ENCODE measurements at places on chromosomes 4 and X.

- DNase-seq: no peak
Measured at GRCh38 chrX:93741811-93742210, 67.8 kb downstream of the FAM133A start.

DNA sequence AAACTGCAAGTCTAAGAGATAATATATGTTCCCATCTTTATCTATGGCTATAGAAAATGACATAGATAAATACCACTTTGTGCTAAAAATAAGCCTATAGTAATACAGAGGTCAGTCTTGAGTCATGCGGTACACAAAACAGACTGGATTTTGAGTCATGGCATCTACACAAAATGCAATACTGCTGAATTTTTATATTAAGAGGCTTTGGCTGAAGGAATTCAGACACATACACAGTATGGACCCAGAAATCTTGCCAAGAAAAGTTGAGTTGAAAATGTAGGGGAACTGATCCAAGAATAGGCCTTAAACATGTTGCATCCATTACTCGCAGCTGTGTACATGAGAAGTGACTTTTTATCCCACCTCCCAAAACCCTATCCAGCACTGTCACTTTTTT lies 184.4 kb downstream of the TENM3 start:
- no peak for DNase-seq

GRCh38 chr4:145665773-145666172 lies 14.2 kb upstream of the C4orf51 start:
- DNase-seq: no peak

GRCh38 chr4:7382634-7383014 lies 52.1 kb downstream of the PSAPL1 start:
- no peak for DNase-seq

GRCh38 chrX:68902706-68903504 lies 74.1 kb downstream of the EFNB1 start:
- no peak for DNase-seq

- DNase-seq: no peak
Measured at GRCh38 chr4:87353592-87353991, 30.9 kb upstream of the HSD17B13 start.

DNA sequence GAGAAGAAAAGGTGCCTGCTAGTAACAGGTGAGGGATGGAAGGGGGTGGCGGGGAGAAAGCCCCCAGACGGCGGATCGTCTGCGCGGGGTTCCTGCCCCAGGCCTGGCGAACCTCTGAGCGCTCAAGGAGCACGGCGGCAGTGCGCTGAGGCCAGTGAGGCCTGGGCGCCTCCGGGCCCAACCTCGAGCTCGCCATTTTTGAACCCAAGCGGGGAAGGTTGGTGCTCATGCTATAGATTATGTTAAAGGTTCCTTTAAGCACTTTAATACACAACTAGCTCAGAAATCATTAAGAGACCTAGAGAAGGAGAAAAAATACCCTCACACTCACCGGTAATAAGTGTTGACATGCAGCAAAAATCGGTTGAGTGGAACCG lies 7.9 kb downstream of the PITX2 start:
- no peak for DNase-seq

DNA sequence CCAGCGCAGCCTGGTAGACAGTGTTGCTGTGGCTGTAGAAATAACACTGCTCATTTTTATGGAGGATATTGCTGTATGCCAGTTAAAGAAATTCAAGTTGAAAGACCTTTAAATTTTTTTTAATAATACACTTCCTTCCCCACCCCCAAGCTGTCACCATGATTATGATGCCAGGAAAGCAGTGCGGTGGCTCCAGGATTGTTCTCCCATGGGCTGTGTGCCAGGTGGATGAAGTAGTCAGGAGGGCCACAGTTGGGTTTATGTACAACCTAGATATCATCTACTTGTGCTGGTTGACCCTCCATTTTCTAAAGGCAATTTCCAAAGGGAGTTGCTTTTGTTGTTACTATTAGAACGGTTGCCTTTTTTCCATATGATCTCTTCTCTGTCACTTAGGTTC lies 136.6 kb downstream of the AFF1 start:
- DNase-seq: no peak

DNA sequence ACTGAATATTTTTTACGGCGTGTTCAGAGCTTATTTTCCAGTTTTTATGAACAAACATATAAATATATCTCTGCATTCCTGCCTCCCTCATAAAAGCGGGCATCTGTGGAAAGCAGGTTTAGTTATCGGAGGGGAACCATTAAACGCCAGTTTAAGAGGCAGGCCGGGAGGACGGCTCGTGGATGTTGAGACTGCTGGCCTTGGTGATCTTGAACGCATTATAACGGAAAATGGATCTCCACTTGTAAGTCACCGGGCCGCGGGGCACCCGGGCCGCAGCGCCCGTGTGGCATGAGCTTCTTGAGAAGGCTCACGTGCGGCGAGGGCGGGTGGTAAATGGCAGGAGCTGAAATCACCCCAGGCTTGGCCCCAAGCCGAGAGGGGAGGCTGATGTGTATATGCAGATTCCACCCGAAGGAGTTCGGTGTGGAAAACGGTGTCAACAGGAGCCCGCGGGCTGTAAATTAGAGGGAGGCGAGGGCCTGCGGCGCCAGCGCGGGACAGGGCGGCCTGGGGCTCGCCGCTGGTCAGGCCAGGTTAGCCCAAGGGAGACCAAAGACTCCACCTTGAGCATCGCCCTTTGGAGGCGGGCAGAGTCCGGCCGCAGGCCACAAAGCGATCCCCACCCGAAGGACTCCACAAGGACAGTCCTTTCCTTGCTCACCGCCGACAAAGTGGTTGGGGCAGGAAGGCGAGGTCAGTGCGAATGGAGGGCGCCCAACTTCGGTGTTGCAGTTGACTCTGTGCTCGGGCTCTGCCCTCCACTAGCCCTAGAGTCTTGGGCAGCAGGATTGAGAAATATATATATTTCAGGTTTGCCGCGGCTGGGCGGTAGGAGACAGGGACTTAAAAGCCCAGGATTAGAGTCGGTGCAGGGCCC lies 1.3 kb upstream of the HAND2 start:
- no peak for DNase-seq

DNA sequence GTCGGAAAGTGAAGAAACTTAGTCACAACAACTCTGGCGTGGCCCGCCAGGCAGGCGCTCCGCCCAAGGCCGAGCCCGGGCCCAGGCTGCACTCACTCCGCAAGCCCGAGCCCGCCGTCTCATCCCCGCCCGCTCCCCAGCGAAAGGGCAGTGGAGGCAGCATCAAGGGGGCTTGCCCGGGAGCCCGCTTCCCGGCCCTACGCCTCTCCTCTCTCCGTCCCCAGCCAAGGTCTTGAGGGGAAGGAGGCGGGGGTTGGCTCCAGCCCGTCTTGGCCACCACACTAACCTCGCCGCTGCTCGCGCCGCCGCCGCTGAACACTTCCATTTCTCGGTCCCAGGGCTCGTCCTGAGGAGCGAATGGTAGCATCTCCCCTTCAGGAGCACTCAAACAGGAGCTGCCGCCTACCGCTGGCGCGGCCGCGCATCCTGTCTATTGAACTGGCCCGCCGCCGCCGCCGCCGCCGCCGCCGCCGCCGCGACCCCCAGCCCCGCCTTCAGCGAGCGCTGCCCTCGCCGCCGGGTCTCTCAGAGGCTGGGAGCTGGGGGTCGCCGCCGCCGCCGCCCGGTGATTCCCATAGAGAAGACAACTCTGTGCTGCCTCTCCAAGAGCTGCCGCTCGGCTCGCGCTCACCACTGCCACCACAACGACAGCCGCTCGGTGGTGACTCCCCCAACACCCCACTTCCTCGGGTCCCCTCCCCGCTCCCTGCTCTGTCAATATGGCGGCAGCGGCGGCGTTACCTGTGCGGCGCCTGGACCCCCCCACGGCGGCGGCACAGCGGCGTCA lies at the start of gene RPS6KA6:
Gene RPS6KA6 (minus strand): TSS at position 667 of the 787 bp plus-strand sequence. CDS start 300 bp downstream, at position 367.
- no peak for DNase-seq

- DNase-seq: no peak
Measured at GRCh38 chr4:143294710-143295275, 41.9 kb upstream of the GAB1 start.
